H7 (cell line): ENCODE measurements at places on chromosomes 4 and X. TPM values are rescaled to one million over a fixed set of nuclear protein-coding genes. Genes with fewer than 3 reads are reported as not detected.

Gene BEX5
- 5.5 and 8.6 TPM in 2 replicates for total RNA-seq

GRCh38 chr4:102772738-102773340 lies 12.1 kb upstream of the MANBA start:
- DNase-seq, result no peak

Gene PABPC5
- 4.3 and 6.2 TPM in 2 replicates for total RNA-seq

- DNase-seq, result peak; percentile 86
Measured at GRCh38 chrX:40156470-40157227, 58.9 kb upstream of the BCOR start.

DNA sequence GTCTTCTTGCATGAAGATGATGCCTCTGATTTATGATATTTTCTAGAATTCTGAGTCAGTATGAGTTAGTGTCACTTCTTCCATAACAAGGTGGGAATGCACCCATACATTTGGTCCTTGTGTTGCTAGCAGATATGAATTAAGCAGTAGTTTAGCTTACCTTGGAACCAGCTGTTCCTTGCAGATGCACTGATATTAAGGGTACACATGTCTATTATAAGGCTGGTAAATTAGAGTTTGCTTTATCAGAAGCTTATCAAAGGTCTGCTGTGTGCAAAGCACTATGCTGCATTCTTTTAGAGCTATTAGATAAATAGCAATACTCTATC lies 36.5 kb downstream of the AFF1 start:
- no peak for DNase-seq

GRCh38 chrX:4682636-4683035 lies 969.2 kb upstream of the PRKX start:
- no peak for DNase-seq

DNA sequence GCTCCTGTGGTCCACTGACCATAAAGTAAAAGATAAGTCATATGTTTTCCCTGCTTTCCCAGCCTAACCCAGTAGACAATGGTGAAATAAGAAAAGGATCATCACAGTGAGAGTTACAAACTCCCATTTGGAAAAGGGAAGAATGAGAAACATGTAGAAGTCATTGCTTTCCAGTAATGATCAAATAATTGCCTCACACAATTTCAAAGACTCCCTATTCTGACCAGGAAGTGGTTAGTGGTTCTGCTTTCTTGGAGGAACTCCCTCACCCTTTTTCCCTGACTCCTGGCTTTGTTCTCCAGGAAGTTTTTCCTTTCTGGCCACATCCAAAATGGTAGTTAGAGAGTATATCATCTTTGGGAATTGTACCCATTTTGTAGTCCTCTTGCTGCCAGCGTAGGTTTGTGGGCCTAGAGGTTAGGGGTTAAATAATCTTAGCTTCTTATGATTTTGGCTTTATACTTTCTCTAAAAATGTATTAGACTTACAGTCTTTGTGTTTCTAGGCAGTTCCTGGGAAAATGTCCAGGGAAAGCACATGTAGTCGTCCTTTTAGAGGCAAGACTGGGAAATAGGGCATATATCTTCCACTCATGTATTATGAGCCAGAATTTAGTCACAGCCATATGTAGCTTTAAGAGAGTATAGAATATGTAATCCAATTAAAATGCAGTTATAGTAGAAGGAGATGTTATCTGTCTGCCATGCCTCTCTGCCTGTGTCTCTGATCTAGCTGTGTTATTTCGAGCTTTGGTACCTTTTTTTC lies 10.5 kb downstream of the VAMP7 start:
- DNase-seq, result no peak

DNA sequence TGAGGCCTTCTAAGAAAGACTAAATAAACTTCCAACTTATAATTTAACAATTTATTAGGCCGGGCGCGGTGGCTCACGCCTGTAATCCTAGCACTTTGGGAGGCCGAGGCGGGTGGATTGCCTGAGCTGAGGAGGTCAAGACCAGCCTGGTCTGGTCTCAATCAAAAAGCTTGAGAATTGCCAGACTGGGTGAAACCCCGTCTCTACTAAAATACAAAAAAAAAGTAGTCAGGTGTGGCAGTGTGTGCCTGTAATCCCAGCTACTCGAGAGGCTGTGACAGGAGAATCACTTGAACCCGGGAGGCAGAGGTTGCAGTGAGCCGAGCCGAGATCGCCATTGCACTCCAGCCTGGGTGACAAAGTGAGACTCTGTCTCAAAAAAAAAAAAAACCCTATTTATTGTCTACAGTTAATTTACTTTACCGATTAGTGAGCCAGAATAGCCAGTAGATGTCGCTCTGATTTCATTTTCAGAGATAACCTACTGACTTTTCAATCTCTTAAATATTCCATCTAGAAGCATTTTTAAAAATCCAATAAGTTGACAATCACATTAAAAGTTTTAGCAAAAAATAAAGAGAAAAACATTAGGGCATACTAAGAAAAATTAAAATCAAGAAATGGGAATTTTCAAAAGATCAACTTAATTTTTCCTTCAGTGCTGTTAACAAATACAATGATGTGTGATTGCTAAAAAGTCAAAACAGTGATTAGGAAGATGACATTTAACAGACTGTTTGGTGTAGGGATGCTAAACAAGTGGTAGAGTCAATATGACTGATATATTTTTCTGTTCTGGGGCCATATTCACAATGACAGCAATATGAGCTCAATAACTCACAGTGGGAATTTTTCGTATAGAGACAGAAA lies 4.3 kb upstream of the SHROOM3 start:
- peak; percentile 32 for DNase-seq

DNA sequence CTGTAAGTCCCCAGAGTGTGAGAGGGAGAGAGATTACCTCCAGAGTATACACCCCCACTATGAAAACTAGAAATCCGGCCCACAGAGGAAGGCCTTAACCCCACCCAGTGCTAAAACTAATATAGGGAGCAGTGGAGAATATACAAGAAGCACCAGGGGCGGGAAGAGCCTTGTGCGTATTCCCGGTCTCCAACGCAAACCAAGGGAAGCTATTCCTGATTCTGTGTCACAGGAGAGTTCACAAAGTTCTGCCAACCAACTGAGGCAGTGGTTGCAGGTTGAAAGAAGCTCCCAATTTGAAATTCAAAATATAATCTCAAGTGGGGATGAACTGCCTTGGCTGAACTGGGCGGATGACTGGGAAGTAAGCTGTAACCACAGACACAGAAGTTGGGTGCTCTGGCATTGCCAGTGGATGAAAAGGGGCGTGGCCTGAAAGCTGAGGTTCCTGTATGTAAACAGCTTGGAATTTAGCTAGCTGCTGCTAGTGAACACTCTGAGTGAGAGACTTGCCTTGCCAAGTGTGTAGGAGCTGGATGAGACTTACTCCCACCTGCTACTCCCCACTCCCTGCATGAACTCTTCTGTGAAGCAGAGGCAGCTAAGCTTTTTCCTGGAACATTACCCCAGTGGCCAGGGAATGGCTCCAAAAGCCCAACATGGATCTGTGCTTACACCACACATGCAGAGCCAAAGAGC lies 32.7 kb downstream of the ELF2 start:
- DNase-seq, result no peak

GRCh38 chr4:1285151-1285789 lies 4.4 kb upstream of the MAEA start:
- no peak for DNase-seq

Gene TGIF2LX
- not detected in 2 replicates for total RNA-seq

Gene RBM46
- 0.73 and 2.3 TPM in 2 replicates for total RNA-seq

Gene CSAG3
- total RNA-seq, result 0.52 TPM in 1 of 2 replicates, not detected in the other

Gene PDLIM5
- total RNA-seq, result 33.4 and 43.1 TPM in 2 replicates

- DNase-seq, result no peak
Measured at GRCh38 chr4:137660211-137660610, 127.9 kb upstream of the PCDH18 start.

- DNase-seq, result no peak
Measured at GRCh38 chr4:102569200-102569599, 68.0 kb downstream of the NFKB1 start.

DNA sequence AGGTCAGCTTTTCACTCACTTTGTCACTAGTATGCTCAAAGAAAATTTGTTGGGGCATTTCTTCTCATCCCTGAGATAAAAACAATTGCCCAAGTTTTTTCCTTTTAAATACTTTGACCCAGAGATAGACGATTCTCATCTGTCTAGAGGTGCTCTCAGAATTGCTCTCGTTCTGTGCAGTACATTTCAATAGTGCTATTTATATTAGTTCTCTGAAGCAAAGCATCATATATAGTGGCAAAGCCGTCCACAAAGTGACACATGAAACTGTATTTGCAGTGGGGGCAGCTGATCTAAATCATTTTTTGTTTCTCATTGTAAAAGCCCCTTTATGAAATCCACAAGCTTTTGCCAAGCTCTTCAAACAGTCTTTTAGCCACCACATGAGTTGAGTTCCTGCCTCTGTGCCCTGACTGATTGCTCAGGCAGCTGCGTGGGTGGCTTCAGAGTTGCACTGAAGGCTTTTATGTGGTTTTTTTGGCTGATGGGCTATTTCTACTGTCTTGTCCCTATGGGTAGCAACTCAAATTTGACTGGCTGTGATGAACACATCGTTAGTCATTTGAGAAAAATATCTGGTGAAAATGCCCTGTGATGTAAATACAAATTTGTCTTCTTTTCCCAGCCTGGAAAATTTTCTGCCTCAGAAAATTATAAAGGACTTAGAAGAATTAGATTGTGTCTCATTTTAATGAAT lies 119.1 kb upstream of the OTUD4 start:
- DNase-seq, result no peak
